Calu3 (cell line): ENCODE measurements at places on chromosomes 1 and 21. TPM values are rescaled to one million over a fixed set of nuclear protein-coding genes. Genes with fewer than 3 reads are reported as not detected.

Gene ADAMTS1
- 3.5 and 4.1 TPM in 2 replicates for total RNA-seq

- no peak for DNase-seq
Measured at GRCh38 chr1:182122256-182122912, 60.9 kb upstream of the ZNF648 start.

DNA sequence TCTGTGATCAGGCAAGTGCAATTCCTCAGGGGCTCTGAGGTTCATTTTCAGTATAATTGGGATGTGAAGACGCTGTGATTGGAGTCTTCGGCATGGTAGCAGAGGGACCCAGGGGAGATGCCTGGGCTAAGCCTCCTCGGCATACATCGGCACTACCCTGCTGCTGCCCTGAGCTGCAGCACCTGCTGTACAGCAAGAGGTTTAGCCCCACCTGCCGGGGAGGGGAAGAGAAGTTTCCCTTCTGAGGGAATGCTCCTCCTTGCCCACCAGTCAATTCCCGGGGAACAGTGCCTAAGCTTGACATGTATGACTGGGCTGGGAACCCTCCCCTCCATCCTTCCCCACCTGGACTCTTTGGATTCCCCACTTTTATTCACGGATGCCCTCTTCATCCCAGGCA, 24.9 kb downstream of the CNIH3 start:
- peak; percentile 88 for DNase-seq

GRCh38 chr1:76583875-76584477, 283.3 kb upstream of the ST6GALNAC5 start:
- no peak for DNase-seq

DNA sequence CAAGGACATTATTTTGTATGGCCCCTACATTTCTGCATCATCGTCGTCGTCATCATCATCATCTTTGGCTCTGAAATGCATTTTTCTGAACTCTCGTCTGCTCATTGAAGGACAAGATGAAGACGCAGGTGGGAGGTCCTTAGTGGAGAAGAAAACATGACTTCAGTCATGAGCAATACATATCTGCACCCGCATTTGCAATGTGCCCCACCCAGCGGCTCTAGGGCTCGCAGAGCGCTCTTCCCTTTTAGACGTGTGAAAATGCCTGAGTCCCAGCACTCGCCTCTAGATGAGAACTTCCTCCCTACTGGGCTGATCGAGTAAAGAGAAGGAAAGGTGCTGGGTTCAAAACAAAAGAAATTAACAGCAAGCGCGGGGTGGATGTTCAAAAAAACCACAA, 10.1 kb downstream of the C1orf174 start:
- DNase-seq = no peak

DNA sequence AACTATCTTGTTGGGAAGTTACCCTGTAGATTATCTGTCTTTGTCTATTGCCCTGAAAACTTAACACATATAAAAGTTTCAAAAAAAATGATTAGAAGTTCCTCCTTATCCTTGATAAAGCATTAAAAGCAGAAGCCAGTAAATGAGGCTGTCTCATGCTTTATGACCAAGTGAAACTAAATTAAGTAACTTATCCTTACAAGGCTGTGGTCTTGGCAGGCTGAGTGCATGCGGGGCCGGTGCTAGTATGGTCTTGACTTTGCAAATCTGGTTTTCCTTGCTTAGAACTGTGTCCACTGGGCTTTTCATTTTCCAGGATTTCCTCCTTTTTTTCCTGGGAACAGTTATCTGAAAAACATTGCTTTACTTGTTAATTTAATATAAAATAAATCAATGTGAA, 43.1 kb downstream of the PCNX2 start:
- no peak for DNase-seq
